A549 treated with Mapracorat at 1 μM for 4 hours (cell line): ENCODE measurements at places on chromosomes 2 and 18. TPM values are rescaled to one million over a fixed set of nuclear protein-coding genes. Genes with fewer than 3 reads are reported as not detected.

The BOK gene
- 25.6 to 38.0 TPM (median 37.1 TPM) in 5 replicates for total RNA-seq

The COL5A2 gene
- 45.0 to 80.0 TPM (median 66.6 TPM) in 5 replicates for total RNA-seq

The DLGAP1 gene
- total RNA-seq, result 0.03 TPM in 1 of 5 replicates, not detected in the others

The KIAA2012 gene
- not detected in 5 replicates for total RNA-seq

The TFPI gene
- 42.2 to 59.1 TPM (median 50.4 TPM) in 5 replicates for total RNA-seq

The ACOXL gene
- not detected in 5 replicates for total RNA-seq

The HAUS1 gene
- total RNA-seq, result 35.1 to 54.8 TPM (median 35.9 TPM) in 5 replicates

The CABLES1 gene
- total RNA-seq, result 13.0 to 14.8 TPM (median 13.5 TPM) in 5 replicates

The HOXD12 gene
- total RNA-seq, result not detected in 5 replicates
